ENCODE measurements at places on chromosomes 5 and 9. TPM values are rescaled to one million over a fixed set of nuclear protein-coding genes. Genes with fewer than 3 reads are reported as not detected.

DNA sequence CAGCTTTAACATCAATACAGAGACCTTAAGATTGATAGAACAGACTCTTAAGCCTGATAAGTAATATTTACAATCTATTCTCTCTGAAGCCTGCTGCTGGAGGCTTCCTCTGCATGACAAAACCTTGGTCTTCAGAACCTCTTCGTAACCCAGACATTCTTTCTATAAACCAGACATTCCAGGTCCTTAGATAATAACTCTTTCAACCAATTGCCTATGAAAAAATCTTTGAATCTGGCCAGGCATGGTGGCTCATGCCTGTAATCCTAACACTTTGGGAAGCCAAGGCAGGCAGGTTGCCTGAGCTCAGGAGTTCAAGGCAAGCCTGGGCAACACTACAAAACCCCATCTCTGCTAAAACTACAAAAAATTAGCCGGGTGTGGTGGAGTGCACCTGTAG, 327.8 kb downstream of the ENC1 start:
- DNase-seq, result no peak

GRCh38 chr9:89444925-89445765, 52.8 kb downstream of the SEMA4D start:
- no peak for DNase-seq

Gene IFNA21
- polyA plus RNA-seq, result not detected

Gene CDH18
- 0.63 TPM for polyA plus RNA-seq
